ENCODE measurements at places on chromosomes 13 and 19.
A peak's percentile ranks its signal among the peaks of the same experiment; 100 is the strongest.

GRCh38 chr13:57030671-57031070, 110.0 kb upstream of the PRR20A start:
- DNase-seq = no peak

- DNase-seq = no peak
Observed at GRCh38 chr19:16019691-16020448, 56.4 kb upstream of the TPM4 start.

GRCh38 chr19:50311723-50312635, 17.2 kb downstream of the KCNC3 start:
- DNase-seq = no peak

GRCh38 chr13:24194447-24194846, 33.9 kb downstream of the SPATA13 start:
- no peak for DNase-seq

- DNase-seq = no peak
Observed at GRCh38 chr13:66489172-66489571, 741.0 kb downstream of the PCDH9 start.

DNA sequence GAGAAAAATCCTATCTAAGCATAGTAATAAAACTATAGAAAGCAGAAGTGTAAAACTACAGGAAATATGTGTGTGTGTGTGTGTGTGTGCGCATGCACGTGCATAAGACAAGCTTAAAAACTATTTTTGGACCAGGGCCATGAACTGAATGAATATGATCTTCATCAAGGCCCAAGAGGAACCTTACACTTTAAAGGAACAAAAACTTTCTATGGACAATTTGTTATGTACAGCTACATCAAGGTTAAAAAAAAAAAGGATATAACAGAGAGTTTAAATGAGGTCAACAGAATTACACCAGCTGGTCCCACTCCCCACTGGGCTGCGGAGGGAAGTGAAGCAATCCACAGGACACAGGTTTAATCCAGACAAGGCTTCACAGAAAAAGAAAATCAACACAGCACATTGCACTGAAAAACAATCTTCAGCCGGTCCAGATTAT, 151.1 kb downstream of the LHFPL6 start:
- peak; percentile 24 for DNase-seq

- no peak for DNase-seq
Observed at GRCh38 chr19:16726916-16727315, 7.3 kb downstream of the NWD1 start.

DNA sequence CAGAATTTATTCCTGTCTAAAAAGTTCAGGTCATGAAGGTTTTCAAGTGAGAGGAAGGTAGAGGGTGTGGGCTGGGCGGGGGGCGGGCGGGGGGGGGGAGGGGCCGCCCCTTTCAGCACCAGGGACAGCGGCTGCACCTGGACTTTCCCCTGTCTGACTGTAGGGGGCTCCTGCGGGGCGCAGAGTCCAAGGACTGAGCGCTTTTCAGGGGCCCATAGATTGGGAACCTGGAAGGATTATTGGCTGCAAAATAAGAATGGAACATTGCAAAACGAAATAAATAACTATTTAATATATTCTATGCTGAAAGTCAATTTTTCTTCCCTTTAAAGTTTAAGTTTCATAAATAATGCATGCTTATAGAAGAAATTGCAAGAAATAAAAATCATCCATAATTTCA, 8.9 kb upstream of the CYP4F3 start:
- no peak for DNase-seq

GRCh38 chr13:49023431-49023830, 47.7 kb downstream of the FNDC3A start:
- DNase-seq = no peak

DNA sequence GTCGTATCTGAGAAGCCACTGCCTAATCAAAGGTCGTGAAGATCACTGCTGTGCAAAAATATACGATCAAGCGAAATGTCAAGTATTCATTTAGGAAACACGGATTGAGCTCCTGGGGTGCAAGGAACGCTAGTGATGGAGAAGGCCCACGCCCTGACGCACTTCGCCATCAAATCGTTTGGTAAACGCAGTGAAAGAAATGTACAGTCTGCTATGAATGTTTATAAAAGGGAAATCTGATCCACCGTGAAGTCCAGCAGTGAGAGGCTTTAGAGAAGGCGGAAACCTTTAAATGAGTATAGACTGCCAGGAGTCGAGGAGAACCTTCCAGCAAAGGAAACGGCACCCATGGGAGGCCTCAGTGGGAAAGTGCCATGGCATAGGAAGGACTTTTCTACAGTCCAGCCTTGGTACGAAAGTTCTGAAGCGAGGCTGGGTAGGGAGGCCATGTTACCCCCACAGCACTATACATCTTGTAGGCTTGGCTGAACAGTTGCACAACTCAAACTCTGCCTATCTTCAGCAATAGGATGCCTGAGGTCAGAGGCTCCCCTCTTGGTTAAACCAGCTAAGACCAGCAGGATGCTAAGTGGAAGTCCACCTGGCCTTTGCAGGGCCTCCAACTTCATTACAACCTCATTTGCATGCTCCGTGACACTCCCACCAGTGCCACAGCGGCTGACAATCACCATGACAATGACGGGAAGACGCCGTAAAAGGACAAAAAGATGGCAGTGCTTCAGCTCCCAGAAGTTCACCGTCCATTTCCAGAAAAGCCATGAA, 20.4 kb downstream of the PCID2 start:
- DNase-seq = no peak

GRCh38 chr13:51096131-51096530, 14.9 kb downstream of the C13orf42 start:
- DNase-seq = no peak

GRCh38 chr13:113664751-113665596, 2.0 kb upstream of the GRK1 start:
- no peak for DNase-seq

DNA sequence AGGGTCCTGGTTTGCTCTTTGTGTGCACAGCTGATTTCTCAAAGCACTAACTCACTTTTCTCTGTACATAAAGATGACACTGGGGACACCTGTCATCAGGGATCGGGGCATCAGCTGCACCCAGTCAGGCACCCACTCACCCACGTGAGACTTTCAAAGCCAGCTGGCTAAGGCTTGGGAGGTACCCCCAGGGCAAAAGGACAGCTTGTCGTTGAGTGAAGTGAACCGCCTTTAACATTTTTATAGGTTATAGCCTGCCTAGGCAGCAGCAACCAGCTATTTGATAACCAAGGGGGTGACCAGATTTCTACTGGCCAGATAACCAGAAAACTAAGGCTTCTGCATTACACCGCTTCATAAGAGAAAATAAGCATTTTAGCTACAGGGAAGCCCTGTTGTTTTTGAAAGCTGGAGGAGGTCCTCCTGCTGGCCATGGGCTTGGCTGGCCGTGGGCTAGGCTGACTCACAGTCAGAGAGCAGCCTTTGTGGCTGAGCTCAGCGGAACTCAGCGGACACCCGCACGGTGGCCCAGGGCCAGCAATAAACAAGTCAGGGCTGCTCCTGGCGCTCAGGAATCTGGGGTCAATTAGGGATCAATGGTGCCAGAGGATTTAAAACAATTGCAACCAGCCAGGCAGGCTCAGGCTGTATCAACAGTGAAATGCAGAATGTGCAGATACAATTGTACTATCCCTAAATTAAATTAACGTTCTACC, 57.1 kb downstream of the ALOX5AP start:
- peak; percentile 78 for DNase-seq

- DNase-seq = no peak
Observed at GRCh38 chr19:16649734-16650133, 10.2 kb downstream of the SMIM7 start.

GRCh38 chr13:30394751-30395191, 27.5 kb upstream of the UBE2L5 start:
- DNase-seq = peak; percentile 56

GRCh38 chr19:38361633-38362075, 12.7 kb upstream of the PSMD8 start:
- no peak for DNase-seq

GRCh38 chr13:95380468-95381211, 79.4 kb upstream of the ABCC4 start:
- peak; percentile 91 for DNase-seq
